ENCODE measurements at places on chromosomes 6 and 20.

DNA sequence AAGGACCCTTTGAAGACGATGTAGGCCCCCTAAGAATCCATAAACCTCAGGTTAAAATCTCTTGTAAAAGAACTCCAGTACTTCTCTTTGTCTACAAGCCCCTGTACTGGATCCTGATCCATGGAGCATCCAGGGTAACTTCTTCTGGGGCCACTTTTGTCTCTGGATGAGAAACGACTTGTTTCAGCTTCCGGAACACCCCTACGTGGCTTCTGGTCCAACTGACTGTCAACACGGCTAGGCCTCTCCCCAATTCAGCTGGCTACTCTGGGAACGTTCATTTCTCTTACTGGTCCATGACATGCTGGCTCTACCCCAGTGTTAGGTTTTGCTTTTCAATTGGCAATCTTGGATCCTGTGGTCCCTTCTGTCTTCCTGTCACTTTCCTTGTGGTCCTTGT, 198.0 kb downstream of the BACH2 start:
- H3K4me3 ChIP-seq = no peak overlapping the region
- peaks cover 41% of the 10 kb centered on the region for H3K36me3 ChIP-seq
- peak overlapping the region; percentile 32 for H3K27ac ChIP-seq

GRCh38 chr6:156110249-156110648, 654.6 kb upstream of the NOX3 start:
- no peaks in the 10 kb centered on the region for H3K36me3 ChIP-seq
- H3K4me1 ChIP-seq = no peaks in the 10 kb centered on the region
- H3K27ac ChIP-seq = no peak overlapping the region

DNA sequence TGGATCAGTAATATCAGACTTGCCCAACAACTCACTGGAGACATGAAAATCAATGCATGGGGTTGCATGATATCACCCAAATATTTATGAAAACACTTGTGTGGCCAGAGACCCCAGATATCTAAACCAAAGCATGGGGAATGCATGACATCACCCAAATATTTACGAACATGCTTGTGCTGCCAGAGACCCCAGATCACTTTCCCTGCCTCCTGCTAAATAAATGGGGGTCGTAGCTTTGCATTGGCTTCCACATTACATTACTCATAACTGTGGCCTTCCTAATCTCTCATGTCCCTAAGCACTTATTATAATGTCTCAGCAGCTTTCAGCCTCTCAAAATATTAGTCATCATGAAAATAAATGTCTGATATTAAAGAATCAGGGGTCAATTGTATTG, 838.0 kb upstream of the DEFB115 start:
- no peaks in the 10 kb centered on the region for H3K4me1 ChIP-seq
- H3K4me3 ChIP-seq = no peak overlapping the region
- no peak for DNase-seq
- no peaks in the 10 kb centered on the region for H3K36me3 ChIP-seq

GRCh38 chr6:46583721-46584120, 68.9 kb downstream of the CYP39A1 start:
- no peak for DNase-seq
- peaks cover 5% of the 10 kb centered on the region for H3K27me3 ChIP-seq
- no peak overlapping the region for H3K4me3 ChIP-seq
- H3K4me1 ChIP-seq = no peaks in the 10 kb centered on the region

DNA sequence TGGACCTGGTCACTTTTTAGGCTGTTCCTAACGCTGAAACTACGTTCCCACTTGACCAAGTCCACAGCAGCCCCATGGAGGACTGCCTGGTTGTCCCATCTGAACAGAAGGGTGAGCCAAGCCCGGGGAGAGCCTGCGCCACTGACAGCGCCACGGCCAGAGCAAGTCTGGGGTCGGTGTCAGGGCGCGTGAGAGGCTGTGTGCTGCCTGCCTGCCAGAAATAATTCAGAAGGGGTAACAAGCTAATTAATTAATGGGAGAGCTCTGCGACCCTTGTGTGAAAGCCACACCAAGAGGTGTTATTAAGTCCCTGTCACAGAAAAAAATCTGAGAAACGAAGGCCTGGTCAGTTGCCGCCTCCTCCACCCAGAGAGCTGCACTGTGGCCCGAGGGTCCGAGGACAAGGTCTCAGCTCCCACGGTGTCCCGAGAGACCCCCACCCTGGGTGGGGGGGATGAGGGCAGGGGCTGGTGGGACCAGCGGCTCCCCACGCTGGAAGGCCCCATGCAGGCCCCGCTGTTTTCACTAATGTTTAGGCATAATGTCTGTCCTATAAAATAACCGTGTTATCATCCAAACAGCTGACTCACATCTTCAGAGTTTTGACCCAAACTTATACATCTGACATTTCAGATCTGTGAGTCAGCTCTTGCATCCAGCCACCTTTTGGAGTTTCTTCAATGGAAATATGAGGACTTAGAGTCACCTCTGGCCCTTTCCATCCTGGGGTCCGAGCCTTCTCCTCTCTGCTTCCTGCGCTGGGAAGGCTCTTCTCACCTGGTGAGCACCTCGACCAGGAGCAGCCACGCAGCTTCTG, 58.5 kb downstream of the DLL1 start:
- H3K4me3 ChIP-seq = no peak overlapping the region
- H3K27me3 ChIP-seq = no peaks in the 10 kb centered on the region
- H3K4me1 ChIP-seq = no peaks in the 10 kb centered on the region
- DNase-seq = no peak
- H3K27ac ChIP-seq = no peak overlapping the region

GRCh38 chr20:8394308-8394945, 262.4 kb downstream of the PLCB1 start:
- no peak overlapping the region for H3K27ac ChIP-seq
- H3K27me3 ChIP-seq = peaks cover 2% of the 10 kb centered on the region
- H3K4me1 ChIP-seq = no peaks in the 10 kb centered on the region
- no peak overlapping the region for H3K4me3 ChIP-seq
- H3K36me3 ChIP-seq = no peaks in the 10 kb centered on the region

DNA sequence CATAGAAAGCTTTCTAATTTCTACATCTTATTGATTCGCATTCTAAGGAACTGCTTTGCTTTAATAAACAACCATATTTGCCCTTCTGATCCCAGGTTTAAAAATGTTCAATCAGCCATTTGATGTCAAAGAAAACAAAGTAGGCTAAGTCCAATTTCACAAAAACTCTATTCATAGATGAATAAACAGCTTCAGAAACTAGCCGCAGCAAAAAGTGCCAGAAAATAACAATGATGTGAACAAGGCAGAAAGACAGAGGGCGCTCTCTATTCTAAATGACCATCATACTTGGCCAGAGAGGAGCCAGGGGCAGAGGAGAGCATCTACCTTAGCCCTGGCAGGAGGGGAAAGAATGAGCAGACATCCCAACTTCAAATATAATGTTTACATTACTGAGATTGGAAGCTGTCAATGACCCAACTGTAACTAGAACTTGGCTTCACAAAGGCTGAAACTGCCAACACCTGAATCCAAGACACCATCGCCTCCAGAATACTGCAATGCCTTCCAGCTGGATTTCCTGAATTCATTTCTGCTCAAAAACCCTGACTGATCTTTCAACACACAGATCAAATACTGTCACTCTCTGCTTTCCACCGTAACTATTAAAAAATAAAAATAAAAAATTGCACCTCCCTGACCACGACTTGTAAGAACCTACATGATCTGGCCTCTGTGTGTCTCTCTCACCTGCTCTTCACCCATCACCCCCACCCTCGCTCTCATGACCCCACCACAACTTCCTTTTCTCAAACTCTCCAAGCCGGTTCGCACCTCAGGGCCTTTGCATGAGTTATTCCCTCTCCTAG, 9.5 kb downstream of the CNKSR3 start:
- H3K4me3 ChIP-seq = no peak overlapping the region
- no peak for DNase-seq
- H3K27me3 ChIP-seq = peaks cover 5% of the 10 kb centered on the region

DNA sequence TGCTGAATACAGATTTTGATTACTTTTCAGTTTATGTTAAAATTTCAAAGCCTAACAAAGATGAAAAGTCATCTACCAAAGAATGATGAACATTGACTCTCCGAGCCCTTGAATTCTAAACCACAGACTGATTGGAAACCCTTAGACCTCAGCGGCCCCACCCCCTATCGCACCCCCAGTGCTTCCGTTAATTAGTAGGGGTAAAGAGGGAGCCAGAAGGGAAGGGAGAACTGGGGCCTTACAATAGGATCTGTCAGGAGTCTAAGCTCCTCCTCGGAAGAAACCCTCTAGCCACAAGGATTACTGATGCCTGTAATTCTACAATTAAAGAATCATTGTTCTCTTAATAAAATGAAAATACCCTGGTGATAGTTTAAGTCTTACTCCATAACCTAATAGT, 79.7 kb upstream of the JARID2 start:
- H3K27ac ChIP-seq = no peak overlapping the region
- H3K36me3 ChIP-seq = no peaks in the 10 kb centered on the region
- no peaks in the 10 kb centered on the region for H3K27me3 ChIP-seq
- peaks cover 2% of the 10 kb centered on the region for H3K4me1 ChIP-seq
- H3K4me3 ChIP-seq = no peak overlapping the region

DNA sequence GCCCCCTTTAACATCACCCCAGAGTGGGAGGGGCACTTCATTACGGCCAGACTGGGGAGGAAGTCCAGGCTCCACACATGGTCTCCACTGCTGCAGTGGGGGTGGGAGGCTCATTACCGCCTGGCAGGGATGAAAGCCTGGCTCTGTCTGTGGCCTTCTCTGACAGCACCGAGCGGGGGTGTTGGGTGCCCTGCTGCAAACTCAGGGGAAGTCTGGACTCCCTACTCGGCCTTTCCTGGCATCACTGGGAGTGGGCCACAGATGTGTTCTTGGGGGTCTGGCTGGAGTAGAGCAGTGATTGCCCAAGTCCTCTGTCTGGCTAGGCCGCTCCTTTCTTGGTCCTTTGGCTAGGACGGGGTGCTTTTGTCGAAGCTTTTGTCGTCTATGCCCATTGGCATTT, 27.1 kb downstream of the TTLL9 start:
- DNase-seq = no peak
- no peak overlapping the region for H3K4me3 ChIP-seq
- H3K27me3 ChIP-seq = peaks cover 9% of the 10 kb centered on the region
- H3K36me3 ChIP-seq = no peaks in the 10 kb centered on the region

DNA sequence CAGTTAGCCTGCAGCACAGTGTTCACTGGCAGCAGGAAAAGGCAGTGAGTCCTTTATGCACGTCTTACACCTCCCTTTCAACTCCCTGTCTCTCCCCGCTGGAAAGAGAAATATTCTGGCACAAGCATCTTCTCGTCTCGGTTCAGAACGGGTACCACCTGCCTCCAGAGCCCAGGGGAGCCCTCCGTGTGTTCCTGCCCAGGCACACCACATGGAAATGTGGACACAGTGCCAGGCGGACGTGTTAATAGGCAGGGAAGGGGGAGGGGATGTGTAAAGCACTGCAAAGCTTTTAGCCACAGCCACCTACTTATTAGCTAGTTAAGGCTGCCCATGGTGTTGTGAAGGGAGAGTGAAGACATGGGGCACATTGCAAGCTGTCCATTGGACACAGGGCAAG, 219.7 kb downstream of the FARS2 start:
- no peak for DNase-seq
- no peak overlapping the region for H3K4me3 ChIP-seq
- no peaks in the 10 kb centered on the region for H3K36me3 ChIP-seq
- H3K27ac ChIP-seq = no peak overlapping the region
- no peaks in the 10 kb centered on the region for H3K27me3 ChIP-seq

DNA sequence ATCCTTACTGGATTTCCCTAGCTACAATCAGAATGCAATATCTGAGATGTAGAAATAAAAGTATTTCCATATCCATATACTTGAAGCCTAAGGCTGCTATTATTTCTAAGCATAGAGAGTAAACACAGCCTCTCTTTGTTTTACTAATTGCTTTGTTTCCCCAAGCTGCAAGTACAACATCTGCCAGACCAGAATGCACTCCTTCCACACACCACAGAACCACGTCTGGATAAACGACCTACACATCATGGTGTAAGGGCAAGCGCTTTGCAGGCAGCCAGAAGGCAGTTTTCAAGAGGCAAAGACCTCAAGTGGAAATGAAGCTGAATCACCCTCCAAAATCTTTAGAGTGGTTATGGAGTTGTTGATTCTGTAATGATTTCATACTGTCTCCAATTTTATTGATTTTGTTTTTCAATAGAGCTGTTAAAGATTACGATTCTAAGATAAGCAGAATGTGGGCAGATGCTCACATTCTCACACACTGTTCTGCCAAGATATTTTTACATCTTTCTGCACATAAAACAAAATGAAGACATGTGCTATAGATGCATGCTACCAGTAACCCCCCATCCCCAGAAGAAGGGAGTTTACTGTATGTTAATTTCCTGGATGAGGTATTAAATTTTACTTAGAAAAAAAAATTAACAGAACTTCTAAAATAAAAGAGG, 88.8 kb downstream of the THEMIS start:
- no peak for DNase-seq
- peaks cover 89% of the 10 kb centered on the region for H3K36me3 ChIP-seq
- H3K27me3 ChIP-seq = no peaks in the 10 kb centered on the region
- no peak overlapping the region for H3K4me3 ChIP-seq
- no peak overlapping the region for H3K27ac ChIP-seq

DNA sequence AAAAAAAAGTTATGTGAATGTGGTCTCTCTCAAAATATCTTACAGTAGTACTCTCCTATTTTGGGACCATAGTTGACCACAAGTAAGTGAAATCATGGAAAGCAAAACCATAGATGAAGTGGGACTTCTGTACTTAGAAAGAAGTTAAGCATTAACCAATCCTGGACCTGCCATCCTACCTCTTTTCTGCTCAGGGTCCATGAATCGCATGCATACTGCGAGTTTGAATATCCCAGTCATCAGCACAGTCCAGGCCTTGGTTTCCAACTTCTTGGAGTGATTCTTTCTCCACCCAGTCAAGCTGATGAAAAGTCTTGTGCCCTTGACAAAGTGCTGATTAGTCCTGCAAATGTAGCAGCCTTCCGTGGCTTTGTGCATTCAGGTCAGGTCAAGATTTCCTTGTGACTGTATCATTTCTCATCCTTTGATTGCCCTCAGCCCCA, 46.0 kb downstream of the RNF217 start:
- H3K27me3 ChIP-seq = peaks cover 4% of the 10 kb centered on the region
- no peak for DNase-seq
- H3K4me3 ChIP-seq = no peak overlapping the region
- no peak overlapping the region for H3K27ac ChIP-seq
- no peaks in the 10 kb centered on the region for H3K4me1 ChIP-seq

- H3K4me3 ChIP-seq = no peak overlapping the region
- peaks cover 3% of the 10 kb centered on the region for H3K27me3 ChIP-seq
- H3K27ac ChIP-seq = no peak overlapping the region
- no peak for DNase-seq
Observed at GRCh38 chr6:170172825-170173256, 118.0 kb downstream of the DLL1 start.
